Stimulated activated CD4-positive, alpha-beta T cell treated with anti-CD3 and anti-CD28 coated beads, Interleukin-12 subunit alpha, Interleukin-12 subunit beta, amount 100 ng/mL, for 24 hours (primary cell): ENCODE measurements at places on chromosomes 3 and 15.

DNA sequence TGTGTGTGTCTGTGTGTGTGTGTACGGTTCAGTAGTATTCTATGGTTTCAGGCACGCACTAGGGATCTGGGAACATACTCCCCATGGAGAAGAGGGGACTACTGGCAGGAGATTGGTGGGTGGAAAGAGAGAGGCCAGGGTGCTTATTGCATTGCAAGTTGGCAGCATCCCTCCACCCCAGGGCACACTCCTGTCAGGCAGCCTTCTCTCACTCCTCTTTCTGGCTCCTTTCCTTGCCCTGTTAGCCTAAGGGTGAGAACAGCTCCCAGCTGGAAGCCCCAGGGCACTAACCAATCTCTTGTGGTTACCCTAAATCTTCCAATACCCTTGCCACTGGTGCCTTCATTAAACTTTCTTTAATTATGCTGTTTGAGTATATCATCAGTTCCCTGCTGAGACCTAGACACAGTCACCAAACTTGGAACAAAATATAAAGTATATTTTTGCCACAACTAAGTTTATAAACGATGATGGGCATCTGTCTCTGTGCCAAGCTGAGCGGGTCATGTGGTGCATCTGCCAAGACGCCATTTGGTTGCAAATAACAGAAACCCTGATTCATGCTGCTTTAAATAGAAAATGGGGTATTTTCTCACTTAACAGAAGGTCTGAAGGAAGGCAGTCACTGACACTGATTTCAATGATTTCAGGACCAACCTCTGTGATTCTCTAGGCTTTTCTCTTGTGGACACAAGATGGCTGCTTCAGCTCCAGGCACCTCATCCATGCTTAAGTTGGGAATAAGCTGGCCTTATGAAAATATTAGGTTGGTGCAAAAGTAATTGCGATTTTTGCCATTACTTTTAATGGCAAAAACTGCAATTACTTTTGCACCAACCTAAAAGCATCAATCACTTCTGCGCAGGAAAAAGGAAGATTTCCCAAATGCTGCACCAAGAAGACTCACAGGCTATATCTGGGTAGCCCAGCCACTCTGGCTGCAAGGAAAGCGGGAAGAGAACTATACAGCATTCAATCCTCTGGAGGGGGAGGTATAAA is 476.9 kb upstream of the PROK2 start:
- DNase-seq: no peak

DNA sequence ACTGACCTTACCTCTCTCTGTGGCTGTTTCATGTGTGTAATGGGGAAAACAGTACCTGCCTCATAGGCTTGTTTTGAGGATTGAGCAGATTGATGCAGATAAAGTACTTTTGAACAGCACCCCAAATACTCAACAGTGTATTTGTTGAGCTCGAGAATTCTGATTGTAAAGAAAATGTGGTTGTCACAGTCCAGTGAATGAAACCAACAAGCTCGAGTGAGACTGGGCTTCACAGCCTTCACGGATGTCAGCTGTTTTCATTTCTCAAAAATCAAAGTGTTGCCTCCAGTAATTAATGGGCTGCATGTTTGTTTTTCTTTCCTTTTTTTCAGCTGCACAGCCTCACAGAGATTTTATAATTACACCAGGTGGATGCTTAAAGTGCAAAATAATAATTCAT is 43.7 kb downstream of the PARP15 start:
- no peak for DNase-seq

DNA sequence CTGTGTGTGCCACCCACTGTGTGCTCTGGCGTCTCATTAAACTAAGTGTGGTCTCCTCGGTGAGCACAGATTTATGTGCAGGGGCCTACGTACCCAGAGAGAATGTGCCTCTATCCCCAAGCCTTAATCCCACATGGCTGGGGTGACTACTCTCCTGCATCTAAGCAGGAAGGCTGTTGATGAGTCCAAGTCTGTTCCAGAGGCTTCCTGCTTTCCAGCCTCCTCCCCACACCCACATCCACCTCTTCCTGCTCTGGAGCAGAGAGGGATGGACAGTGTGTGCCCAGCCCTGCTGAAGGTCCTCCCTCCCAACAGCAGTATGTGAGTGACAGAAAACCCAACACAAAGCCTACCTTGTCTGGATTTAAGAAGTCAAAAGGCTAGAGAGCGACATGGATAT is 38.8 kb upstream of the BCL2L10 start:
- DNase-seq: no peak

GRCh38 chr15:74384566-74384880 is 17.1 kb upstream of the CYP11A1 start:
- DNase-seq: no peak

- no peak for DNase-seq
Observed at GRCh38 chr3:49722896-49723295, 855 bp downstream of the GMPPB start.

DNA sequence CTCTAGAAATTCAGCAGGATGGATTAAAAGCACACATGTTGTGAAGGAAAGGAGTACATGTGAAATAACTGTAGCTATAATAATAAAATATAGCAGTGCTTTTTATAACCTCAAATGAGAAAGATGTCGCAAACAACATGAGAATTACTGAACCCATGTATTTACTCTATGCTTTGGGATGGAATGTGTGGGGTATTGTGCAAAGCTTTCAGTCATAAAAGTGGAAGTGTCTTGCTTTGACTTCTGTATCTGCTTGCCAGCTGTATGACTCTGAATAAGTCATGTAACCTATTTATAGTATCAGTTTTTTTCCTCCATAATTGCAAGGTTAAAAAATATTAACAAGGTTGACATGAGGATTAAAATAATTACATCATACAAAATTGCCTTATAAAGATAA is 519.3 kb upstream of the CADM2 start:
- DNase-seq: no peak
